Naive thymus-derived CD8-positive, alpha-beta T cell (primary cell): ENCODE measurements at places on chromosomes 7 and 10.

GRCh38 chr7:38398725-38399321 lies 125.4 kb upstream of the TARP start:
- DNase-seq, result peak; percentile 45

DNA sequence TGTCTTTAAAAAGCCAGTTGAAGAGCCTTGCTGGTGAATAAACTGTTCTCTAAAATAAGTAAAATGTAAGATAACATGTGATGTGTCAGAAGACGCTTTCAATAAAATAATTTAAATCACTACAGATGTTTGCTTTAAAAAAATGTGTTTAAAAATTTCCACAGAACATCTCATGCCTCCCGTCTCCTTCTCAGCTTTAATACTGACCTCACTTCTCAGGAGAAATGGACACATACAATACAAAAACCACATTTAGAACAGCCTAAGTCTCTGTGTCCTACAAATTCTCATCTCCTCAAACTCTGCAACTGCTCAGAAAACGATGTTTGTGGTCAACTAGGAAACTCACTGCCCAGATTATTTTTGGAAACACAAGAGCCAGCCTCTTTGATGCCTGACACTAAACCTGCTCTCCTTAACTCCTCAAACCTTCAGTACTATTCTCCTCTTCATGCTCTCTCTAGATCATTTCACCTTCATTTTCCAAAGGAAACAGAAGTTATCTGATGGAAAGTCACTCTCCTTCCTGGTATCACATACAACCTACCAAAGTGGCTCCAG lies 120.3 kb downstream of the ZNF438 start:
- DNase-seq, result no peak

DNA sequence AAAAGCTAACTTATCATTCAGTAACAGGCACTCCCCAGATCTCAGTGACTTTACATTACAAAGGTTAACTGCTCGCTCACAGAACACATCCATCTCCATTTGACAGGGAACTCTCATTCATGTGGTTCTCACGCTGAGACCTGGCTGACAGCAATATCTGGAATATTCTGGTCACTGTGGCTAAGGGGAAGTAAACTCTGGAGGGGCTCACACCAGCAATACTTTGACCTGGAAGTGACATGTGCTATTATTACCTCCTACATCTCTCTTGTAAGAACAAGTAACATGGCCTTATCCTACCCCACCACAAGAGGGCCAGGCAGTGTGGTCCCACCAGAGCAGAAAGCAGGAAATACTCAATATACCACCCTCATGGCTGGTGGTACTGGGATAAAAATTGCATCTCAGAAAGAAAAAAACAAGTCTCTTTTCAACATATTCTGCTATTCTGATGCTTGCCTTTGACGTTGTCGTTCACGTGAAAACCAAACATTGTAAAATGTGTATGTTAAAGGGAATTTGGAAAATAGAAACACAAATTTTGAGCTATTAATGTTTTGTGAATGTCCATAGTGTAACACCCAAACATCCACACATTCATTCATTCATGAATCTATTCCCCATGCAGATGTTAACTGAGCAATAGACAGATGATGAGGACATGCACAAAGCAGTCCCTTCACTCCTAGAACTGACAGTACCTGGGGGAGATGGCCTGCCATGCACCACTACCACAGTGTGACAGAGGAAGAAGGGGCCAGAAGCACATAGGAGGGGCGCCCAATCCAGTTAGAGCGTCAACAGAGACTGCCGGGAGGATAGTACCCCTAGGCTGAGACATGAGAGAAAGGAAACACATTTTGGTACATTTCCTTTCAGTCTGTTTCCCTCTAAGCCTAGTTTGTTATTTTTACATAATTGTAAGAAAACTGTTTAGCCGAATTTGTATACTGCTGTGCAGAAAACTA lies 166.0 kb upstream of the SP4 start:
- peak; percentile 50 for DNase-seq

- no peak for DNase-seq
Measured at GRCh38 chr7:124051681-124052377, 19.0 kb upstream of the TMEM229A start.

- no peak for DNase-seq
Measured at GRCh38 chr7:50534690-50535290, 30.4 kb downstream of the DDC start.

GRCh38 chr10:36711361-36711760 lies 414.0 kb upstream of the ANKRD30A start:
- DNase-seq, result no peak

DNA sequence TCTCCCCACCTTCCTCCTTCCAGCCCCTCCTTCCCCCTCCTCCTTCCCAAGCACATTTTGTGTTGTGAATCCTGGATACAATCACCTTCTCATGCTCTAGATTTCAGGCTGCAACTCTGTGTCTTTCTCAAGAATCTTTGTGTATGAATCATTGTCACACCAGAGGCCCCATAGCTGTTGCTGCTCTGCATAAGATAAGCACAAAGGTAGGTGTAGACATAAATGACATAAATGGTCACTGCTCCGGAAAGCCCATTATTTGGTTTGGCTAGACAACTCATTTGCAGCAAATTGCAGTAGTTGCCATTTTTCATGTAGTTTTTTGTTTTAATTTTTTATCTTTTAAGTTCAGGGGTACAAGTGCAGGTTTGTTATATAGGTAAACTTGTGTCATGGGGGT lies 216.3 kb upstream of the NRP1 start:
- DNase-seq, result no peak

- no peak for DNase-seq
Measured at GRCh38 chr10:5561704-5562645, 37.2 kb downstream of the CALML3 start.

GRCh38 chr7:92695308-92696261 lies 105.4 kb upstream of the FAM133B start:
- no peak for DNase-seq

GRCh38 chr7:150380463-150380862 lies 1.3 kb downstream of the ZNF775 start:
- DNase-seq, result no peak

DNA sequence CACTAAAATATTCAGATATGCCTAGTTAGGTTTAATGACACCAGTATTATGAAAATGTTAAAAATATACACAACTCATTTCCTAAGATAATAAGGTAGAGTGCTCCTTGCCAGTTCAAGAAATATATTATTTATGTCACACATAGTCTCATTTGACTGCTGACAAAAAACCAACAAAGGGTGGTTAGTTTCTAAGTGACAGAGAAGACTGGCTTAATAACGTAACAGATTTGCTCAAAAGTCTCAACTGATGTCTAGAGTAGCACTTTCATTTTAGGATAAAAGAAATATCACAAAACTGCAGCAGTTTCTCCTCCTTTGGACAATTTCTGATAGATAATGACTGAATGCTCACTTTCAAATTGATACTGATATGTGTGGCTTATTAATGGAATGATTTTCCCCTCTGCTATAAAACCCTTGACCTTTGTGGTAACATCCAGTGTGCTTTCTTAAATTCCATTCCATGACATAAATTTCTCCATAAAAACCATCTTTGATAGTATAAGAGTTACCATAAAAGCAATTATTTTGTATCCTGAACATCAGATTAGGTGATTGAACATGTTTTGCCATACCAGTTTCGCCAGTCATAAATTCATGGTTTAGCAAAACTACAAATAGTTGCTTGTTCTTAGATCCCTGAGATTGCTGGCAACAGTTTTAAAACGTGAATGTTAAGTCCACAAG lies 94.2 kb downstream of the NRBF2 start:
- no peak for DNase-seq

- no peak for DNase-seq
Measured at GRCh38 chr10:89120931-89121763, 86.0 kb downstream of the CH25H start.

DNA sequence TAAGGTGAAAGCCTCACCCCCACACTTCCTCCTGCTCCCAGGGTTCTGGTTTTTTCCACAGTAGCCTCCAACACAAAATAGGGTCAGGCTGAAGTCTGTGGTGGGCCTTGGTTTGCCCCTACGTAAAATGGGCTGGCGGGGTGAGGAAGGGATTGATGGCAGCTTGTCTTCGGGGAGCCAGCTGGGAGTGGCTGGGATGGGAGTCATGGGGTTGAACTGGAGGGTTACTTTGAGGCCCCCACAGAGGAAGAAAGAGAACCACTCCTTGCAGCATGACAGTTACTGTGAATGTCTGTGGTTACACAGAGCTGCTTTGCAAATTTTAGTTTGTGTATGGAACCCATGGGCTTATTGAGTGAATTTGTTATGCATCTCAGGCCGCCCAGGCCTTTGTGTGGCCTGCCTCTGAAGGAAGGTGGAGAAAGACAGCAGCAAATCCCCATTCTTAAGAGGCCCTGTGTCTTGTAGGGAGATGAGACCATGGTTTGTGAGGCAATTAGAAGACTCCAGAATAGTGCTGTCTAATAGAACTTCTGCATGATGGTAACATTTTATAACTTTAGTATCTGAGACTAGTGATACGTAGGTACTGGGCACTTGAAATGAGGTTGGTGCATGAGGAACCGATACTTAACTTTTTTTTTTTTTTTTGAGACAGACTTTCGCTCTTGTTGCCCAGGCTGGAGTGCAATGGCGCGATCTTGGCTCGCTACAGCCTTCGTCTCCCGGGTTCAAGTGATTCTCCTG lies 8.1 kb downstream of the TRIM8 start:
- no peak for DNase-seq

GRCh38 chr10:63257778-63258177 lies 124.7 kb downstream of the NRBF2 start:
- no peak for DNase-seq

DNA sequence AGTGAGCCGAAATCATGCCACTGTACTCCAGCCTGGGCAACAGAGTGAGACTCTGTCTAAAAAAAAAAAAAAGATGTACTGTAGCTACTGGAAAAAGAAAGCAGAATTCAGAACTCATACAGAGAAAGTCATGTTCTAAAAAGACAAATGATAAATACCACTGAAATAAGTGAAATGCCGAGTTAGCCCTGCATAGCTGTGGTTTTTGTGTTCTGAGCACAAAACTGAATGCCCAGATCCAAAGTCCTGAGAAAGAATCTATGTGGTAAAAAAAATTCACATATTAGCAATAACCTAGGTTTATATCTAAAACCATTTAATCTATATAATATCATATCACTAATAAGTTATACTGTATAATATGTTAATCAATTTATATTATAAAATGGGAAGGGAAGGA lies 29.3 kb upstream of the HECW1 start:
- no peak for DNase-seq

GRCh38 chr7:105304040-105304895 lies 84.5 kb downstream of the SRPK2 start:
- DNase-seq, result no peak

- DNase-seq, result no peak
Measured at GRCh38 chr10:92530891-92531535, 42.9 kb downstream of the IDE start.

GRCh38 chr7:167976-168791 lies 24.2 kb upstream of the FAM20C start:
- DNase-seq, result no peak

GRCh38 chr7:38463277-38464225 lies 167.6 kb downstream of the AMPH start:
- peak; percentile 43 for DNase-seq

- no peak for DNase-seq
Measured at GRCh38 chr7:27159266-27160144, 3.0 kb upstream of the HOXA7 start.

- DNase-seq, result no peak
Measured at GRCh38 chr10:75877877-75878276, 446.5 kb downstream of the LRMDA start.

DNA sequence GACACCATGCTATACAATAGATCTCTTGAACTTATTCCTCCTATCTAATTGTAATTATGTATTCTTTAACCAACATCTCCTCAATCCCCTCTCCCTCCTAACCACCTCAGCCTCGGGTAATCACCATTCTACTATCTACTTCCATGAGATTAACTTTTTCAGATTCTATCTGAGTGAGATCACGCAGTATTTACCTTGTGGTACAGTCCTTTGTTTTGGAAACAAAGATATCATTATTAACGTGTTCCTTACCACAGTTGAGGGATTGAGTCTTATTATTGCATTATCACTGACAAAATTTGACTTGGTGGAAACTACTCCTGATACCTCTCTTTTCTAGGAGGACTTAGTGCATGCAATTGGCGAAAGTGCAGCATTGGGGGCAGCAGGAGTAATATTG lies 26.0 kb upstream of the HYAL4 start:
- DNase-seq, result no peak

DNA sequence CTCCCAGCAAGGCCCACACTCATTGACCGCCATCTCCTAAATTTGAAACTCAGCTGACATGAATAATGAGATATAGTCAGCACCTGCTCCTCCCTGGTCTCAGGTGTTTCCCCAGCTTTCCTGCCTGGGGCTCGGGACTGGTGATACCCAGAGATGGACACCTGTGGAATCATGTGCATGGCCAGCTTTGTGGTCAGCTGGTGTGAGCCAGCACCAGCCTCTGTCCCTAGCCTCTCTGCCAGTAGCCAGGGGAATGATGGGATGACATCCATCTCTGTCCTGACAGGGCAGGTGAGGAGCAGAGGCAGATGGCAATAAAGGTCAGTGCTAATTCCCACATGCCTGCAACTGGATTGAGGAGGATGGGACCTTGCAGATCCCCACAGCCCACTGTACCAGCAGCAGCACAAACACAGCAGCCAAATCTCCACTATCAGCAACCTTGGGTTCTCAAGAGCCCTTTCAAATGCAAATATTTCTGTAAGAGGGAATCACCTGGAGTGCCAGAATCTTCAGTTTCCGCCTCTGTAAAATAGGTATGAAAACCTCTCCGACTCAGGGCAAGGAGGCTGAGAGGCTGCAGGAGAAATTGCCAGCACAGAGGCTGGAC lies 329.2 kb upstream of the ZMIZ1 start:
- DNase-seq, result no peak

- DNase-seq, result no peak
Measured at GRCh38 chr7:34756025-34756437, 98.0 kb downstream of the NPSR1 start.

DNA sequence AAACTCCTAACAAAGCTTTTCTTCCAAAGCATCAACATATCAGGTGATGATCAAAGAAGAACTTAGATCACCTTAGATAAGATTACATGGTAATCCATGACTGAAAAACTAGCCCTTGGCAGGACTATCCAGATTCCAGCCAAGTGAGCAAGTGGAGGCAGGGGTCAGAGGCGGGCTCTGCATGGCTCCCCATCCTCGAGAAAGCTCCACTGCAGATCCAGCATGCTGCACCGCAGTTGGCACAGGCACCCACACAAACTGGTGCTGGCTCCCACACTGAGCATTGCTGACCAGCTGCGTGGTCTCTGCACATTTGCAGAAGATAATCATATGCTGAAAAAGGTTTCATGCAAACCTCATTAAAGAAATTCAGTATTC lies 10.1 kb downstream of the PSAP start:
- DNase-seq, result no peak

- no peak for DNase-seq
Measured at GRCh38 chr7:2225336-2225735, 7.4 kb downstream of the MAD1L1 start.

DNA sequence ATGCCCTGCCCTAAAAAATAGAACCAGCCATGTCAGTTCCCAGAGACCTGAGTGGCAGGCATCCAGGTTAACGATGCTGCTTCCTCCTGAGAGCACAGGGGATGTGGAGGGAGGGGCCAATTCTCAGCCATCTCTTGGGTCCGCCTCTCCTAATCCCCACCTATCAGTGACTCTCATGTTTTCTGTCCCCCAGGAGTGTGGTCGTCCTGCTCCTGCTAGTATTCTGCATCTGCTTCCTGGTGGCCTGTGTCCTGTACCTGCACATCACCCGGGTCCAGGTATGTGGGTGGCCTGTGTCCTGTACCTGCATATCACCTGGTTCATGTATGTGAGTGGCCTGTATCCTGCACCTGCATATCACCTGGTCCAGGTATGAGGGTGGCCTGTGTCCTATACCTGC lies 105.3 kb downstream of the ADCY1 start:
- peak; percentile 5 for DNase-seq

- no peak for DNase-seq
Measured at GRCh38 chr10:80324891-80325364, 31.6 kb downstream of the DYDC1 start.
